NCI-H146 (cell line): ENCODE measurements at places on chromosomes 2 and 18.

DNA sequence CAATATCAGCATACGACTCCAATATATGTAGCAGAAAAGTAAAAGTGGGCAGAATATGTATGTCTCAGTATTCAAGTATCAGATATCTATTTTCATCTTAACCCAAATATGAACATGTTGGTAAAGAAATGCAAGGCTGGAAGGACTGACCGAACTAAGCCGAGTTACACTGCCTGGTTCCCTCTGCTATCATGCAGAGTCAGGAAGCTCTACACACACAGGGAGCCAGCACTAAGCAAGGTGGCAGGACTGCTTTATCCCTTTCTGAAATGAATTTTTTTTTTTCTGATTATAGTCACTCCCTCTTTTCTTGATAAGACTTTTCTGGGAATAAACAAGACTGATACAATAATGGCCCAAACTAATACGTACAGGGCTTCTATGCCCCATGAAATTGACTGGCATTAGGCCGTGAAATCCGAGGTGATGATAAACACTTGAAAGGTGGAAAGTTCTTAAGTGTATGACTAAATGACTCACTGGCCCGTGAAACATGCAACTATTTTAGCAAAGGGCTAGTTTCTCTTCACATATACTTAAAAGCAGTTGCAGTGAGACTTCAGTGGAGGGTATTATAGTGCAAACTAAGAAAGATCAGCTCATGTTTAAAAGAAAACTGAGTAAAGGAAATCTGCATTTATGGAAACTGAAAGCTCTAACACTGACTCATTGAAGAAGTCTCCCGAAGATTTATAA, 14.9 kb downstream of the DPP4 start:
- no peak for DNase-seq

DNA sequence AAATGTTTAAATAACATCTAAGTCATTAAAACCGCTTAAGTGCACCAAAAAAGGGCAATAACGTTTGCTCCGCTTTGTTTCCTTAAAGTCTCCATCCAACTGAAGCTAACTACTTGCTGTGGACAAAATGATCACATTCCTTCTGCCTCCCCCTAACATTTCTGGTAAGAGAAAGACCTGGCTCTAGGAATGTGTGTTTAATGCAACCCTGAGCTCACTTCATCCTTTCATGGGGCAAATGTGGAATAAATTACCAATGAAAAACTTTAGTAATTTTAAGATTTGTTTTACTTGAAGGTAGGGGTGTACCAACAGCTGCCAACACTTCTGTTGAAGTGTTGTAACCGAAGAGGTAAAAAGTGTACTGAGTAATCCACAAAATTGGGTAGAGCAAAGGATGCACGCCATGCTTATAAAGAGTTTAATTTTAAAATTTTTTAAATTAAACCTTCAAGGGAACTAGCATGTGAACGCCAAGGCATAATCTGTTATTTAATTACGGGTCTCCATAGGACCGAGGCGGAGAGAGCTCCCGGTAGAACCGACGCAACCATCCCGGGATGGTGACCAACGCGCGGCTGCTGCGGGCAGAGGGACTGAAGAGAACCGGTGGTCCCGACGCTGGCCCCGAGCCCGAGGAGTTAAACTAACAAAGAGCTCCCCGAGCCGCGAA, 1.1 kb downstream of the HNRNPLL start:
- DNase-seq, result no peak

DNA sequence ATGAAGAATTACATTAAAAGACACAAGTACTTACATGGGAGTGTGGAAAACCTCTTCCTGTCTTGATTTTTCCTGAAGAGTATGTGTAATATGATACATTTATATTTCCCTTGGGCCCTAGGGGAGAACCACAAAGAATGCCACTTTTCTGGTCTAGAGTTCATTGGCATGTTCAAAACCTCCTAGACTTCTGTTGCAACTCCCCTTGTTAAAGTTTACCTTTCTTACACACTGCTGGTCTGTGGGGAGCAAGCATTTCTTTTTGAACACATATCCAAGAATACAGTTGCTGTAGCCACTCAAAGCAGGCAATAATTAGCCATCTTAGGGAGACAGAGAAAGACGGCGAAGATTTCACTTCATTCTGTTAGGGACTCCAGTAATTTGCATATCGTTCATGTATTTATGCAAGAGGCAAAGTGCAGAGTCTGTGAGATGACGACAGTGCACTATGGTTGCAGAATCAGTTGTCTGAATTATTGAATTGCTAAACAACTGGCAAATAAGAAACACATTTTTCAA, 103.5 kb downstream of the NOL4 start:
- no peak for DNase-seq

DNA sequence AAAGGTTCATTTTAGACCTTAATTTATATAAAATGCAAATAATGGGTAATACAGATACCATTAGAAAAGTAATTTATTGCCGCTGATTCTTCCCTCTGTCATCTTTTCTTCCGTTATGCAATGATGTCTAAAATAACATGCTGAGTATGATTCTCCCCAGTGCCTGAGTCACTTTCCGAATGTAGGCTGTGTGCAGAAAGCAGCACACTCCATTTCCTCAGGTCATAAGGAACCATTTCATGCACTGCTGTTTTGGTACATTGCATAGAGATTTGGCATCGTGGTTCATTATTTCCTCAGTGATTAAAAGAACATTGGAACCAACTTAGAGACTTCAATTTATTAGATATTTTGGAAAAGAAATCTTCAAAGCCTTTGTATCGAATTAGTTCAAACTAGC, 173.5 kb downstream of the CDH2 start:
- DNase-seq, result no peak

- DNase-seq, result no peak
Observed at GRCh38 chr2:69993708-69994107, 32.3 kb upstream of the ASPRV1 start.

DNA sequence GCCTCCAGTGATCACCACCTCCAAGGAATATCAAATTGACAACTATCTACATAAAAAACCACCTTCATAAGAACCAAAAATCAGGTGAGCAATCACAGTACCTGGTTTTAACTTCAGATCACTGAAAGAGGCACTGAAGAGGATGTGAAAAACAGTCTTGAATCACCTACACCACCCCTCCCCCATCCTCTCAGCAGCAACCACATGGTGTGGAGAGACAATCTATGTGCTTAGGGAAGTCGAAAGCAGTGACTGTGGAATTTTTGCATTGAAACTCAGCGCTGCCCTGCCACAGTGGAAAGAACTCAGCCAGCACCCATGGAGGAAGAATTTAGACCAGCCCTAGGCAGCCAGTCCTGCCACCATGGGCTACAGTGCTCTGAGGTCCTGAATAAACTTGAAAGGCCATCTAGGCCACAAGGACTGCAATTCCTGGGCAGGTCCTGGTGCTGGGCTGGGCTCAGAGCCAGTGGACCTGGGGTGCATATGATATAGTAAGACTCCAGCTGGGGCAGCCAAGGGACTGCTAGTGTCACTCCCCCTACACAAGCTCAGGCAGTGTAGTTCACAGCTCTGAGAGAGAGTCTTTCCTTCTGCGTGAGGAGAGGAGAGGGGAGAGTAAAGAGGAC, 75.6 kb downstream of the ATL2 start:
- DNase-seq, result no peak

DNA sequence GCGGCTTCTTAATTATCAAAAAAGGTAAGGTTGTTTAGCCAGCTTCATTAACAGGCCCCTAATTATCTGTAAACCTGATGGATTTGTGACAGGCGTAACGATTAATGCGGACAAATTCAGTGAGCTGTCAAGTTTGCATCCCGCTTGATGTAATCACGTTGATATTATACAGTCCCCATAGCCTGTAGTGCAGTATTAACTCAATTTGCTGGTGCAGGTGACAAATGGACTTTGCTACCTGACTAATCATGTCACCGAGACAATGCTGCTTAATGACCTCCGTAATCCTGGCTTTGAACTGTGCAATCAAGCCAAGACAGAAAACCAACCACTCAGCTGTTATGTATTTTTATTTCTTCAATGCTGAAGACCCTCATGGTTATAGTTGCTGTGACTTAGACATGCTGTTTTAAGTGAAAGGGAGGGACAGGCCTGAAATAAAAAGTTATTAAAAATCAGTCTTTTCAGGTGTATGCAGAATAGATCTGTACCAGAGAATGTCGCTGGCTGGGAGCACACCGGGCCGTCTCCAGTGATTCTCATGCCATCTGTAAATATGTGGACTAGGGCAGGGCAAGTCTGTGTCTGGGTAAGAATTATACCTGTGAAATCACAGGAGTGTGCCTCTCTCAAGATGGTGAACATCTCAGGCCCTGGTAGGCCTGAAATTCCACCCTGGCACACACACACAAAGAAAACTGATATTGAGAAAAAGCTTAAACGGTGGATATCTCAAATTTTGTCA, 4.3 kb downstream of the TSHZ1 start:
- DNase-seq, result peak; percentile 88

DNA sequence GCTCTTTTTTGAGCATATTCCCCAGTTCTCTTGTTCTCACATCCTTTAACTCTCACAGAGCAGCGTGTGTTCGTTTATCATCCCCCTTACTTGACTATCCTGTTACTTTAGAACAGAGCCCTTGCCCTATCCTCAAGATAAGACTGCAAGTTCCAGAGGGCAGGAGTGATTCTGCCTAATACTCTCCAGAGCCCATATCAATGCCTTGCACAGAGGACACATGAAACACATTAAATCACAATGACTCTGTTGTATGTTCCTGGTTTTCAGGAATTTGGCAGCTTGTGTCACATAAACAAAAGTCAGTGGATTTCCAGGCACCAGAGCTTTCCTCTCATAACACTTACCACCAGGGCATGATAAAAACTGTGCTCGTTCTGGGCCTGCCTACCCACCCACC, 156.7 kb downstream of the RNF144A start:
- no peak for DNase-seq

GRCh38 chr18:48904091-48904490, 46.7 kb downstream of the SMAD7 start:
- DNase-seq, result no peak

DNA sequence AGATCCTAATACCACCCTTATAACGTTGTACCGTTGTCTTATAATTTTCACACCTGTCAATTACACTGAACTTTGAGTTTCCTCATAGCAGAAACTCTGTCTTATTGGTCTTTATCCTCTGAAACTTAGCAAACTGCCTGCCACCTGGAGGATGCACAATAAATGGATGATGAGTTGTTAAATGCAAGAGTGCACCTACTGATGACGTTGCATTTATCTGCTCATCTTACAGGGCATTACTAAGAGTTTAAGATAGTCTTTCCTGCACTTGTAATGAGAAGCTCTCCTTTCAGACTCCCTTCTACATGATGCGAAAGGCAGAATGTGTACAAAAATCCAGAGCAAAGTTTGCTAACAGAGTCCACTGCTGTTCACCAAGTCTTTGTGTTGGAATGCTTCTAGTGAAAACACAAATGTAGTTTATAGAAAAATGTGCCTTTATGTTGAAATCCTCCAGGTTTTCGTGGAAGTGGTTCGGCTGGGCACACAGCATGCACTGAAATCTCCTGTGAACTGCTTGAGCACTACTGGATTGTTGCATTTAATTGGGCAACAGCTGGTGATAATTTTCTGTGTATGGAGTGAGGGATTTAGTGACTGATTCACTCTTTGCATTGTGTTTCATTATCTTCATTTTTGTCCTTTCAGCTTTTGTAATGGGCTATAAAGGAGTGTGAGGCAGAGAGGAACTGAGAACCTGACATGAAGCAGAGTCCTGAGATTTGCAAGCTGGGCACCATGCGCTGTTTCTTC, 665.8 kb upstream of the ID2 start:
- DNase-seq, result no peak

DNA sequence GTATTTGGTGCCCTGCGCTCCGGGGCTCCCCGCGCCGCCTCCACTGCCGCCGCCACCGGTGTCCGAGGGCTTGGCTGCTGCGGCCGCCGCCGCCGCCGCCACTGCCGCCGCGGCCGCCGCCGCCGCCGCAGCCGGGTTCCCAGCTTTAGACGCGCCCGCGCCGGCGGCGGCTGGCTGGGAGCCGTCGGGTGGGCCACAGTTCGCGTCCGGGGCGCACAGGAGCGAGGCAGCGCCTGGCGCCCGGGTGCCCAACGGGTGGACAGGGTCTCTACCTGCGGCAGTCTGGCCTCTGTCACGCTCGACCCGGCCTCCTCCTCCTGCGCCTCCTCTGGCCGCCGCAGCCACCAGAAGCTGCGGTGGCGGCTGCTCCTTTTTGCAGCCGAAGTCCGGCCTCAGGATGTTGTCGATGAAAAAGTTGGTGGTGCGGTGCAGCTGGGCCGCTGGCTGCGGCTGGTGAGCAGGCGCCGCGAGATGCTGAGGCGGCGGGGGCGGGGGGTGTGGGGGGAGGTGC, 951 bp downstream of the EN1 start:
- DNase-seq, result no peak

GRCh38 chr18:10114717-10115463, 201.1 kb downstream of the VAPA start:
- peak; percentile 97 for DNase-seq

DNA sequence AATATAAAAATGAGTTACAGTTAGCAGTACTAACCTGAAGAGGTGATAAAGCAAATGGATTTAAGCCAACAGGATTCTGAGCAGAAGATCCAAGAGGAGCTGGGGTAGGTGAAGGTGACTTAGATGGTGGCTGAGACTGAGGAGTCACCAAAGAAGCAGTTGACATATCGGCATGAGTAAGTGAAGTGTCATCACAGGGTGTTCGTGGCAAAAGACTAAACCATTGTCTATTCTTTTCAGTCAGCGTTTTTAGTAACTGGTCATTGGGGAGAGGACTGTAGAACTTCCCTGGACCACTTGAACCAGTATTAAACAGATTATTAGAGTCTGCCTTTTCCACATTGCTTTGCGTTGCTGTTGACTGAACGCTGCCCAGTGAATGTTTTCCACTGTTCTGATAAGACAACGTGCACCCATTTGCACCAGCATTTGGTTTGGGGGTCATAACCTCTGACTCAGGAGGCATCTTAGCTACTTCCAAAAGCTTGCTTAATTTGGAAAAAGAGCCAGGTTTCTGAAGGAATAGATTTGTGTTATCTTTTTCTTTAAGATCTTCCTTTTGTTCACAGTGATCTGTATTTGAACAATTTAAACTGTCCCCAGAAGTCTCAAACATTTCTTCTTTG, 63.3 kb upstream of the WDSUB1 start:
- no peak for DNase-seq

DNA sequence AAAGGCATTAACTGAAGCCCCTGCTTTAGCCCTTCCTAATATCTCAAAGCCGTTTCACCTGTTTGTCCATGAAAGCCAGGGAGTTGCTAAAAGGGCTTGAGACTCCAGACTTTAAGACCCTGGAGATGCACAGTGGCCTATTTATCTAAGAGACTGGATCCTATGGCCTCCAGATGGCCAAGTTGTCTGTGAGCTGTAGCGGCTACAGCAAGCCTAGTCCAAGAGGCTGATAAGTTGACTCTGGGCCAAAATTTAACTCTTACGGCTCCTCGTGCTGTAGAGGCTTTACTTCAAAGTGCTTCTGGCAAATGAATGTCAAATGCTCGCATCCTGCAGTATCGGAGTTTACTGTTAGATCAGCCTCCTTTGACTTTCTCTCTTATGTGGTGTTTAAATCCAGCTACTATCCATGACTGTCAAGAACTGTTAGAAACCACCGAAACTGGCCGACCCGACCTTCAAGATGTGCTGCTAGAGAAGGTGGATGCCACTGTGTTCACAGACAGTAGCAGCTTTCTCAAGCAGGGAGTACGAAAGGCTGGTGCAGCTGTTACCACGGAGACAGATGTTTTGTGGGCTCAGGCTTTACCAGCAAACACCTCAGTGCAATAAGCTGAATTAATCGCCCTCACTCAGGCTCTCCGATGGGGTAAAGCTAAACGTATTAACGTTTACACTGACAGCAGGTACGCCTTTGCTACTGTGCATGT, 336.7 kb upstream of the CNTNAP5 start:
- no peak for DNase-seq

GRCh38 chr2:195657634-195658540, 861 bp downstream of the SLC39A10 start:
- DNase-seq, result peak; percentile 64

GRCh38 chr2:128742467-128742866, 423.8 kb upstream of the HS6ST1 start:
- DNase-seq, result no peak
